ENCODE measurements at places on chromosomes 7 and 10.

GRCh38 chr7:75660566-75661215 is 78.0 kb downstream of the HIP1 start:
- DNase-seq, result no peak

GRCh38 chr7:121485467-121486243 is 89.5 kb upstream of the FAM3C start:
- no peak for DNase-seq

DNA sequence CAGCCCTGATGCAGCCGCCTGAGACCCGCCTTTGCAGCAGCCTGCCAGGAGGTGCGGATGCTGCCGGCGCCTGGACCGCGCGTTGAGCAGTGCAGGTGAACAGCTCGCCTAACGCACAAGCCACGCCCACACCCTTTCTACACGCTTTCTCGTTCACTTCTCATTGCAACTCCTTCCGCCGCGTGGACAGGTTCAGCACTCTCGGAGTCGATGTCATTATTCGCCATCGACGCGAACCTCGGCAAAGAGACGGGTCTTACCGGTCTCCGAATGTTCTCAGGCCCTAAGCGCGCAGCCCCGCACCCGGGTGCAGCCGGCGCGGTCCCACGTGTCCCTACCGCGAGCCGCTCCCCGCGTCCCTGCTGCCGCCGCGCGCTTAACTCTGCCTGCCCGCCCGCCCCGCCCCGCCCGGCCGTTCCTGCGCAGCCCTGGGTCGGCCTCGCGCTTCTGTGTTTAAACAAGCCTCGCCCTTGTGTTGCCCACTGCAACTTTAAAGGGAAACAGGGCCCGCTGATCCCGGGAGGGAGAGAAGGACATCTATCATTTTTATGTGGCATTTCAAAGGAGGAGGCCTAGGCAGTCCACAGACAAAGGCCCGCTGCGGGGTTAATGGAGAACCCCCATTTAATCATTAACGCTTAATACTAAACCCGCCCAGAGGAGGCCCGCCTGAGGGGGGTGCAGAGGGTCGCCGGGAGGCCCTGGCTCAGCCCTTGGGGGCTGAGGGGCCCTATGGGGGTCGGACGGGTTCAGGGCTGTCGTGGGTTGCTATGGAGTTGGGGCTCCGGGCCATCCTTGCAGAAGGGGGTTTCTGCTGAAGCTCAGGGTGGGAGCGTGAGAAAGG is 128.5 kb downstream of the WDR11 start:
- no peak for DNase-seq

GRCh38 chr10:119858063-119858462 is 14.6 kb downstream of the MCMBP start:
- no peak for DNase-seq

DNA sequence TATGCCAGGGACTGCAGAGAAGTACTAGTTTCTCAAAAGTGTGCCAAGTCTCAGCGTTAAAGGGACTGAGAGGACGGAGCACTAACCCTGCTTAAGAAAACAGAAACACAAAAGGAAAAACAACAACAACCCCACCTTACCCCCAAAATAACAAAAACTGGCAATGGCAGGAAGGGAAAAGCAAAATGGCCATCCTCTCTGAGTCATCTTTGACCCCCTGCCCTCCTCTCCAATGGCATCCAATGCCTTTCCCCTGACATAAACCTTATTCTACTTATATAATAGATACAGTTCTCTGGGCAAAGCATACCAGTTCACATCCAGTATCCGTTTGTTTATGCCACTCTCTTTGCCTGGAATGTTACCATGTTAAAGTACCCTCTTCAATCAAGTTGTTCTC is 1.6 kb downstream of the POLR1F start:
- no peak for DNase-seq

DNA sequence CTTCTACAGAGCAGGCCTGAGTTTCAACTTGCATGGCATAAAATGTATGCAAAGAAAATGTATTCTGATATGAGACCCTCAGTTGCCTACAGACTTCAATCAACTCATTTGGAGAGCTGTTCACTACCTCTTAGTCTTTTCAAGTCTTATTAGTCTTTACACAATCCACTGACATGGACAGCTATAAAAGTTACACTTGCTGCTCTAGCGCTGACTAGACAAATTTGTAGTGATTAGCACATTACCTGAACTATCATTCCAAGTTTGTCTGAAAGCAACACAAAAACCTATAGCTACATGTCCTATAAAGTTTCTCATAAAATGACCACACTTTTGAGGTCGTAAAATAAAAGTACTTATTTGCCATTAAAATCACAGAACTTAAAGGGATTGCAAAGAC is 83.9 kb downstream of the PARD3 start:
- DNase-seq, result no peak

DNA sequence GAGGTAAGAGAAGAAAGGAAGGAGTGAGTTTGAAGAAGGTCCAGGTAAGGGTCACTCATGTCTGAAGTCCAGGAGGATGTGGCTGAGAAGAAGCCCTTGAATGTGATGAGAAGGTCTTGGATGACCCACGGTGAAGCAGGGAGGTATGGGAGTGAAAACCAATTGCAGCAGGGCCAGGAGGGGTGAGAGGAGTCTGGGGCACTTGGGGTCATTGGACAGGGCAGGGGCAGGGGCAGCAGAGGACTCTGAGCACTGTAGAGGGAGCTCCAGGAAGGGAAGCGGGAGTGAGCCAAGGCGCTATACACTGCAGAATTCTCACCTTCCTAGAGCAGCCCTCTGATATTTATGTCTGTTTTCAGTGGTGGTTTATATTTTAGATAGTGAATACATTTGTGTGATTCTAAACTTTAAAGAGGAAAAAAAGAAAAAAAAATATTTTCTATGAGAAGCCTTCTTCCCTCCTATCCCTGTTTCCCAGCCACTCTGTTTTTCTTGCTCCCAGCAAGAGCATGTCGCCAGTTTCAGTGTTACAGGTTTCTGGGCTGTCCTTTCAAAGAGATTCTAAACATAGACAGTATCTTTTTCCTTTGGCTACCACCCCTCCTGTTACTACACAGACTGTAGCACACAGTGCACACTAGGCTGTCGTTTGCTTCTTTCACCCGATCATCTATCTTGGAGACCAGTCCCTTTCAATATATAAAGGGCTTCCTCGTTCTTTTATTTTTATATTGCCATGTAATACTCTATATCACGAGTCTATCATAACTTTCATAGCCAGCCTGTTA is 24.5 kb downstream of the BLVRA start:
- no peak for DNase-seq

- no peak for DNase-seq
These were observed 7.0 kb upstream of the LRIT2 start for GRCh38 chr10:84232376-84232775.

GRCh38 chr7:124713086-124713485 is 52.5 kb downstream of the GPR37 start:
- no peak for DNase-seq

GRCh38 chr7:37421861-37422500 is 26.7 kb downstream of the ELMO1 start:
- DNase-seq, result no peak

- DNase-seq, result no peak
These were observed 8.4 kb downstream of the SORBS1 start for GRCh38 chr10:95552679-95553342.

DNA sequence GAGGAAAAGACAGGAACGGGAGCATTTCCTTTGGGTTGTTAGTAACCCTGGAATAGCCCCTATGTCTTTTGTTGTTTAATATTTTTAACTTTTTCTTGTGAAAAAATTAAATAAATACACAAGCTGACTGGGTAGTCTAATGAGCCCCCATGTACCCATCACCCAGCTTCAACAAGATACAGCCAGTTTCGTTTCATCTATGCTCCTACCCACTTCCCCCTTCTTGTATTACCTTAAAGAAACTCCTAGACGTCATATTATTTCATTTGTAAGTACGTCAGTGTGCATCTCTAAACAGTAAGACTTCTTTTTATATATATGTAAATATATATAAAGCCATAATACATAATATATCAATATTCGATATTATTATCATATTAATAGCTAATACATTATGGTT is 42.8 kb upstream of the NUB1 start:
- DNase-seq, result no peak

DNA sequence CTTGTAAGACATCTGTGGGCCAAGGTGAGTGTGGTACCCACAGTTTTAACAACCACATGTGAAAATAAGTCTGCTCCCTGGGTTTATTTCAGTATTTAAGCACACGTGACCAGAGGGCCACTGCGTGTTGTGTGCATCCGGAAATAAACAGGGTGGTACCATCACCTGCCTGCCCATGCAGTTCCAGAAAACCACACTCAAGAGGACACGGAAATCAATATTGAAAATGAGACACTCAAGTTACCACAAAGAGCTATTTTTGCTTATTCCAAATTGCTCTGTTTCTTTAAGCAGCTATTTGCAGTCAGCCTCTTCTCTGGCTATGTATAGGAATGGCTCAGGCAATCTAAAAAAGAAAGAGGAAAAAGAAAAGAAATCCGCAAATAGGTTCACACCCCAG is 71.8 kb upstream of the LOXL4 start:
- no peak for DNase-seq

GRCh38 chr10:75616874-75617478 is 185.6 kb downstream of the LRMDA start:
- no peak for DNase-seq

GRCh38 chr10:8437896-8438295 is 383.4 kb downstream of the GATA3 start:
- DNase-seq, result no peak

- DNase-seq, result no peak
These were observed 134.0 kb downstream of the PRKAG2 start for GRCh38 chr7:151742713-151743480.

- DNase-seq, result no peak
These were observed 23.2 kb upstream of the C1GALT1 start for GRCh38 chr7:7159063-7159658.

DNA sequence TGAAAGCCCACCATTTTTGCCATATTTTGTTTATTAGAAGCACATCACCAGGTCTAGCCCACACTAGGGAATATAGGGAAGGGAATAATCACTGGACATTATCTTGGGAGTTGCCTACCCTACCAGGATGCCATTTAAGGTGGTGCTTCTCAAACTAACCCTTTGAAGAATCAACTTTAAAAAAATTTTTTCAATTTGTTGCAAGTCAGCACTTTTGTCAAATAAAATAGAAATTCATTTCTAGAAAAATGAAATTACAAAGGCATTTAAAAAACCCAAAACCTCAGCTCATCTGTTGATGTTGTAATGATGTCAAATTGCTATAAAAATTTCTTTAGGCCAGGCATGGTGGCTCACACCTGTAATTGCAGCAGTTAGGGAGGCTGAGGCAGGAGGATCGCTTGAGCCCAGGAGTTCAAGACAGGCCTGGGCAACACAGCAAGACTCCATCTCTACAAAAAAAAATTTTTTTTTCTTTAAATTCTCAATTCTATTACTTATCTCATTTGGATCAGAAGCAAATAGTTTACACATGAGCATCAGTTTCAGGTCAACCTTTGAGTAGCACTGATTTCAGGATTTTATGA is 2.5 kb upstream of the NFE2L3 start:
- no peak for DNase-seq

- no peak for DNase-seq
These were observed 37.9 kb downstream of the EXOC4 start for GRCh38 chr7:133290676-133291333.

GRCh38 chr7:111083413-111083812 is 7.5 kb upstream of the LRRN3 start:
- peak; percentile 6 for DNase-seq
